ENCODE measurements at places on chromosomes 13 and 19.

GRCh38 chr13:75506018-75506417 is 24.0 kb upstream of the TBC1D4 start:
- no peak for DNase-seq

GRCh38 chr19:2429917-2430535 is 2.6 kb upstream of the TIMM13 start:
- DNase-seq: peak; percentile 15

- no peak for DNase-seq
These were observed 13.3 kb downstream of the SLC7A1 start for GRCh38 chr13:29582171-29582570.

GRCh38 chr19:52335768-52336116 is 301 bp upstream of the ZNF610 start:
- no peak for DNase-seq

GRCh38 chr19:38221919-38222830 is 1.8 kb downstream of the DPF1 start:
- DNase-seq: no peak

GRCh38 chr13:77184455-77184854 is 142.4 kb downstream of the MYCBP2 start:
- DNase-seq: peak; percentile 75

GRCh38 chr19:15390814-15391213 is 11.2 kb upstream of the AKAP8 start:
- no peak for DNase-seq

All from GM06990 (cell line).